ENCODE measurements at places on chromosomes 13 and 19.

DNA sequence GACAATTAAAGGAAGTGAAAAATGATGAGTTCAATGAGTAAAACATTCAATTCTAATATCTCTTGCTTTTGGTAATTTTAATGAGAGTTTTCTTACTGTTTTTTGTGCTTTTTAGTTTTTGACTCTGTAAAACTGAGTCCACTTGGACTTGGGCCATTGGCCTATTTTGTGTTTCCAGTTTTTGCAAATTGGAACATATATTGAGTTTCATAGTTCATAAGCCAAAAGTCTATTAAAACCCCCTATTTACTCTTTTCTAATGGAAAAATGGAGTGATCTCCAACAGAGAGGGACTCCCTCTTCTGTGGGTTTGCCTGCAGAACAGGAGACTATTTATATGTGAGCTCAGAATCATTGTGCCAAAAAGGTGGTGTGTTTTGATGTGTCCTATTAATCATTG is 219.7 kb upstream of the SPRY2 start:
- DNase-seq: no peak

DNA sequence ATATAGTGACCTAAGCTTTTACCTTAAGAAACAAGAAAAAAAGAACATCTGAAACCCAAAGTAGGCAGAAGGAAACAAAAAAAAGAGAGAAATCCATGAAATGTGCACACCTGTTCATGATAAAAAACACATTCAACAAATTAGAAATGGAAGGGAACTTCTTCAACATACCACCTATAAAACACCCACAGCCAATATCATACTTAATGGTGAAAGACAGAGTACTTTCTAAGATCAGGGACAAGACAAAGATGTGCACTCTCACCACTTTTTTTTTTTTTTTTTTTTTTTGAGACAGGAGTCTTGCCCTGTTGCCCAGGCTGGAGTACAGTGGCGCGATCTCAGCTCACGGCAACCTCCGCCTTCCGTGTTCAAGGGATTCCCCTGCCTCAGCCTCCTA is 29.2 kb downstream of the ZNF45 start:
- DNase-seq: no peak

GRCh38 chr19:51324167-51324481 is 12.7 kb downstream of the IGLON5 start:
- no peak for DNase-seq

DNA sequence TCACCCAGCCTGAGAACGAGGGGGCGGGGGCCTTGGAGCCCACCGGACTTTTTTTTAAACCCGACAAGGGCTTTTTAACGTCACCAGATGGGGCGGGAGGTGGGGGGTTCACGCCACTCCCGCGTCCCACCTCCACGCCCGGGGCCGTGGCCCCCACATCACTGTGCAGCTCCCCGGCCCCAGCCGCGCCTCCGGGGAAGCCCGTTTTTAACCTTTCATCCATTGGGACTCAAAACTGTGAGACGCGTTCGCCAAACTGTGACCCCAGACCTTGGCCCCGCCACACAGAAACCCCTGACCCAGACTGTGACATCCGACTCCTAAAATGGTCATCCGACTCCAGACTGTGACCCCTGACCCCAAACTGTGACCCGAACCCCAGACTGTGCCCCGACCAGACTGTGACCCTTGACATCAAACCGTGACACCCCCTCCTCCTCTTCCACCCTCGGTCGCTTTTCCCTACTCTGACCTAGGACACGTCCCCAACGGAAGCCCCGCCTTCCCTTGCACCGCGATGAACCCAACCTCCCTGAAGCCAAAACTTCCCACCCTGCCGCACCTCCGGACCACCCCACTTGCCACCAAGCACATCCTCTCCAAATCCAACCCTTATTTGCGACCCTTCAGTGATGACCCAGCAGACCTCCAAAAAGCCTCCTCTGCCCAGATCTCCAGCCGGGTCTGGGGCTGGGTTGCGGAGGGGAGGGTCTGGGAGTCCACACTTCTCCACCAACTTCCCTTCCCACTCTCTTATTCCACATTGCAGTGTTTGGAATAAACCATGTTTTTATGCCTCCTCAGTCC is 1.5 kb upstream of the GRWD1 start:
- no peak for DNase-seq

DNA sequence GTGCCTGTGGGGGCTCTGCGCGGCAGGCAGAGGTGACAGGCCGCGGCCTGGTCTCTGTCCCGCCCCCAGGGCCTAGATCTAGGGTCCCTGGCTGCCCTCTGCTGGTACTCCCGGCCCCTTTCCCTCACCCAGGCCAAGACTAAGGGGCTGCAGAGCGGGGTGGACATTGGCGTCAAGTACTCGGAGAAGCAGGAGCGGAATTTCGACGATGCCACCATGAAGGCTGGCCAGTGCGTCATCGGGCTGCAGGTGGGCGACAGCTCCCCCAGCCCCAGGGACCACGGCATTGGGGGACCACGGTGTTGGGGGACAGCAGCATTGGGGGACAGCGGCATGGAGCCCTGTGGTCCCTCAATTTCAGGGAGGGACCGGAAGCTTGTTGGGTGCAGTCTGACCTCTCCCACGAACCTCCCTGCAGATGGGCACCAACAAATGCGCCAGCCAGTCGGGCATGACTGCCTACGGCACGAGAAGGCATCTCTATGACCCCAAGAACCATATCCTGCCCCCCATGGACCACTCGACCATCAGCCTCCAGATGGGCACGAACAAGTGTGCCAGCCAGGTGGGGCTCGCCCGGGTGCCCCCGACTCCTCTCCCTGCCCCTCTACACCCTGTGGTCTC is 3.8 kb upstream of the ABCA7 start:
- DNase-seq: no peak
